ENCODE measurements at places on chromosomes 2 and 18. TPM values are rescaled to one million over a fixed set of nuclear protein-coding genes. Genes with fewer than 3 reads are reported as not detected.
A peak's percentile ranks its signal among the peaks of the same experiment; 100 is the strongest.

Gene B3GNT2
- 29.1 TPM for total RNA-seq

Gene SKOR2
- not detected for total RNA-seq

Gene ITPRIPL1
- 46.3 TPM for total RNA-seq

Gene TFCP2L1
- 0.28 TPM for total RNA-seq

DNA sequence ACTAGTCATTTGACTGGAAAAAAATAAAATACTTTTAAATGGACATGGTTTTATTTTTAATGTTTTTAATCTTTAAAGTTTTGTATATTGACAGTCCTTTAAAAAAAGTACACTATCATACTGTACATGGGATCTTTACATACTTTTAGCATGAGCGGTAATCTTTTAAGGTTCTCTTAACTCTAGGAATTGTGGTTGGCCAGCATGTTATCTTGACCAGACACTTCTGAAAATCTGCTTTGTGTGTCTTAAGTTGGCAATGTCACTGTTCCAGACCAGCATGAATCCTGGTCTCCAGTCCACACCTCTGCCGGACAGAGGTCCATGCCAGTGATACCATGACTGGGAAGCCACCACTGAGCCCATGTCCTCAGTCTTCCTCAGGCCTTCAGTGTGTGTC is 17.7 kb downstream of the ITGB1BP1 start:
- no peak for DNase-seq
- peaks cover 35% of the 10 kb centered on the region for H3K36me3 ChIP-seq
- H3K27ac ChIP-seq: no peak overlapping the region
- H3K4me1 ChIP-seq: peaks cover 5% of the 10 kb centered on the region

DNA sequence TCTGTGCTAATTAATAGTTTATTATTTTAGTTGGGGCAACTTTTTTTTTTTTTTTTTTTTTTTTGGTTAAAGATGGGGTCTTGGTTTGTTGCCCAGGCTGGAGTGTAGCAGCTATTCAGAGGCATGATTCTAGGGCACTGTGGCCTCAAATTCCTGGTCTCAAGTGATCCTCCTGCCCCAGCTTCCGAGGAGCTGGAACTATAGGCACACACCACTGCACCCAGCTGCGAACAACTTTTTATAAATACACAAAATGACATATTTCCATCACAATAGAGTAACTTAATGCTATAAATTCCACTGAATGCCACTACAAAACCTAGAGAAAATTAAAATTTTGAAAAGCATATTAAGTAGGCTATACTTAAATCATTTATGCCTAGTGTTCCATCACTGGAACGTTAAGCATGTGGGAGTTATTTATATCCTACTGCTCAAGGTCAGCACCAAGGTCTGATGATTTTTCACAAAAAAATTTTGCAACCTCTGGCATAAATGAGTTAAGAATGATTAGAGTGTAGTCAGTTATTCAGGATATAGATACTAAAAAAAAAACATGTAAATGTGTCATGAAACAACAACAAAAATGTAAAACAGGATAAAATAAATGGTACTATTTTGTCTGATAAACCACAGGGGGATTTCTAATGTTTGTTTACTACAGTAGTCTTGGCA is 46.8 kb downstream of the GFPT1 start:
- H3K36me3 ChIP-seq: peaks cover 66% of the 10 kb centered on the region
- H3K4me3 ChIP-seq: no peak overlapping the region

DNA sequence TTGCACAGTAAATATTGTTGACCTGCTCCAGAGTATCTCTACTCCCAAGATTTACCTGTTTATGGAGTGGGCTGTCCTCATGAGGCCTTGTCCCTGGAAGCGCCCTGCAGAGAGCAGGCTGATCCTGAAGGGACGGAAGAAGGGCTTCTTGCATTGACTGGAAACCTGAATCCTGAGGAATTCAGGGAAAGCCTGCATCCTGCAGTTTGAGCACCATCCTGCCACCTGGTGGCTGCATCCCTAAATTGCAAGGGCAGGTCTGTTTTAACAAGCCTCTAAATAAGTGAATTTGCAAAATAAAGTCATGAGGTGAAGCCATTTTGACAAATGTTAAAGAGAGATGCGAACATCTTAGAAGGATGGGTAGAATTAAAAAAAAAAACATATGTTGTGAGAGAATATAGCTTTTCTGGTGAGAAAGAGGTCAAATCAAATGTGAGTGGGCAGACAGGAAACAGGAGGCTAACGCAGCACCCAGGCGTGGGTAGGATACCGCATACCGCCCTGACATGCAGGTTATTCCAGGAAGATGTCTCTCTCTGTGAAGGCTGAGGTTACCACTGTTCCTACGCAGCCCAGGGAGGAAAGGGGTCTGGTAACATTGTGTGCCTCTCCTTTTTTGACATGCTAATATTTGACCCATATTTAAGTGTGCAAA is 754.9 kb downstream of the RNF144A start:
- H3K36me3 ChIP-seq: peaks cover 34% of the 10 kb centered on the region
- H3K4me1 ChIP-seq: peaks cover 39% of the 10 kb centered on the region
- H3K27ac ChIP-seq: peak overlapping the region; percentile 83

DNA sequence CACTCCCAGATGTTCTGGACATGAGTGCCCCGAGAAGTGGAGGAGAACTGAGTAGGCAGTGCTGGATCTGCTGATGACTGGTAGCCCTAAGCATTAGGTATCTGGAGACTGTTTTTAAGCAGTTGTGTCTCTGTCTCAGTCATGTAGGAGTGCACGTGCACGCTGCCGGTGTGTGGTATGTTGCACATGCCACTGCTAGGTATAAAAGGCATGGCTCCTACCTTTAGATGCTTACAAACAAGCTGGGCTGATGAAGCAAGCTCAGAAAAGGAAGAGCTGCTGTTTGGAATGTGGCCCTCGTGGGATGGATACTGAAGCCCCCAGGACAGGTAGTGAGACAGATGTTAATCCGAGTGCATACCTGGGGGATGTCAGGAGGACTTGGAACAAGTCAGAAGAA is 49.1 kb downstream of the HK2 start:
- H3K27ac ChIP-seq: no peak overlapping the region
- H3K36me3 ChIP-seq: peaks cover 61% of the 10 kb centered on the region
- H3K27me3 ChIP-seq: no peaks in the 10 kb centered on the region
- no peak overlapping the region for H3K4me3 ChIP-seq

DNA sequence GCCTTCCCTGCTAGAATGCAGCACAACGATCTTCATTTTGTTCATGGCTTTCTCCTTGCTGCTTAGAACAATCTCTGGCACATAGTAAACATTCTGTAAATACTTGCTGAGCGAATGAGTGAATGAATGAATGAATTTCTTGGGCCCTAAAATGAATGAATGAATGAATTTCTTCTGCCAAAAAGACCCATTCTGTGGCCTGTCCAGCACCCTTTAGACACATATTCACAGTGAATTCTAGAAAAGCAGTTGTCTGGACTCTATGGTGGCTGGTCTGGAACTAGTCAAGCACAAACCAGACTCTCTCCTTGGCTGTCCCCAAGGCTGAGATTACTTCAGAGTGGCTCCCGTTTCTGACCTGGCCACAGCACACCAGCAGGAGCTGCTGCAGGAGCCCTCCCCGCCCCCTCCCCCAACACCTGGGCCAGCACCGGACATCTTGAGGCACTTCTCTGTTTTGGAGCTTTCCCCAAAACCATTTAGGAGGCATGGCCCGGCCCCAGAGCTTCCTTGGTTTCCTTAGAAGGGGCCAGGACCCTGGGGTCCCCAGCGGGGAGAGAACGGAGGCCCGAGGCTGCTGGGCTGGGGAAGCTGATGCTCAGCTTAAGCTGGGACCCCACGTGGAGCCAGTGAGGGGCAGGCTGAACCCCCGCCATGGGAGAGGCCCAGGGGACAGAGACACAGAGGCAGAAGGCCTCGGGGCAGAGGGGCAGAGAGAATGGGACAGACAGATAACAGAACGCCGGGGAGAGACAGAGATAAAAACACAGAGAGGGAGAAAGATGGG is 159.0 kb downstream of the ZFP36L2 start:
- no peaks in the 10 kb centered on the region for H3K27me3 ChIP-seq
- no peaks in the 10 kb centered on the region for H3K4me1 ChIP-seq
- H3K27ac ChIP-seq: no peak overlapping the region
- H3K36me3 ChIP-seq: peaks cover 3% of the 10 kb centered on the region

DNA sequence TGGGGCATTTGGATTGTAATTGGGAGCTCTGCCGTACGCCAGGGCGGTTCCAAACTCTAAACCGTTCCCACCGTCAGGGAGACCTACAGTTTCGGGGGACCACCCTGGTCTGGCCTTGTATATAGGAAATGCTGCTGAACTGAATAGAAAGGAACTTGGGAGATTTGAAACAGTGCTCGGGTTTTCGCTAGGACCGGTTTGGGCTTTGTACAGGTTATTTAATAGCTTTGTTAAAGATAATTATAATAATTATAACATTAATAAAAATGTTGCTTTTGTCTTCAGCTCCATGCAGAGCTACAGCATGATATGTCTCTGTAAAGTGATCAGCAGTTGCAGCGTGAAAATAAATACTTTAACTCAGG is 2.4 kb downstream of the SP5 start:
- no peak overlapping the region for H3K27ac ChIP-seq
- peaks cover 61% of the 10 kb centered on the region for H3K27me3 ChIP-seq
- H3K4me3 ChIP-seq: no peak overlapping the region
- peaks cover 20% of the 10 kb centered on the region for H3K4me1 ChIP-seq

DNA sequence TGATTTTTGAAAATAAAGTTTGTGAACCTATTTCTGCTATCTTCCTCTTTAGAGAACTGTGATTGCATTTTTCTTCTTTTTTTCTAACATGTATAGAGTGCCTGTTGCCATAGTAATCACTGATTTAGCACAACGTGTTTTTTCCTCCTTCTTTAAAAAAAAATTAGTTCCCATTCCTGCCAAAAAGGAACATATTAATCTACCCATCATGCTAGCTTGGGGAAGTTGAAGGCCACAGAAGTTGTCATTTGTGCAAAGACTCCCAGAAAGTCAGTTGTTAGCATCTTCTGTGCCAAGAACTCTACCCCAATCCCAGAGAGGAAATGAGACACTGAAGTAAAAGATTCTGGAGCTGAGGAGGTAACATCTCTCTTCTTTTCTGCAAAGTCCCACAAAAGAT is 57.3 kb downstream of the SLC8A1 start:
- H3K27ac ChIP-seq: no peak overlapping the region
- no peak for DNase-seq
- no peaks in the 10 kb centered on the region for H3K36me3 ChIP-seq
- H3K27me3 ChIP-seq: no peaks in the 10 kb centered on the region
- H3K4me1 ChIP-seq: no peaks in the 10 kb centered on the region

GRCh38 chr18:56748698-56749268 is 97.6 kb downstream of the WDR7 start:
- H3K27ac ChIP-seq: no peak overlapping the region
- H3K36me3 ChIP-seq: peaks cover 3% of the 10 kb centered on the region
- DNase-seq: no peak
- H3K27me3 ChIP-seq: no peaks in the 10 kb centered on the region

DNA sequence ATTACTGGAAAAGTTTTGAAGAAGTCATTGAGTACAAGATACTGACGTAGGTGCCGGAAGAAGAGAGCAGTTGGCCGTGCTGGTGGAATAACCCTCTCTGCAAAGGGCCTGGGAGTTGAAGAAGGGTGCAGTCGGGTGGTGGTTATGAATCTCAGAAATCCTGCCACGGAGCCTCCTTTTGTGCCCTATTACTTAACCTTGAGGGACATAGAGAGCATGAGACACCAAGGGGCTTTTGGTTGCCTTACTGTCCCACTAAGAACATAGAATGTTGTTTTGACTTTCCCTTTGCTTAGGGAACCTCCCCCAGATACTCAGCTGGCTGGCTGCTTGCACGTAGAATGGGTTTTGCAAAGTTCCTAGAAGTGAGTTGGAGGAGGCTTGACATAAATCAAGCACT is 1.3 kb upstream of the CD28 start:
- peaks cover 34% of the 10 kb centered on the region for H3K4me1 ChIP-seq
- DNase-seq: peak; percentile 52
- no peaks in the 10 kb centered on the region for H3K27me3 ChIP-seq
- H3K36me3 ChIP-seq: peaks cover 37% of the 10 kb centered on the region
- peak overlapping the region; percentile 97 for H3K27ac ChIP-seq

DNA sequence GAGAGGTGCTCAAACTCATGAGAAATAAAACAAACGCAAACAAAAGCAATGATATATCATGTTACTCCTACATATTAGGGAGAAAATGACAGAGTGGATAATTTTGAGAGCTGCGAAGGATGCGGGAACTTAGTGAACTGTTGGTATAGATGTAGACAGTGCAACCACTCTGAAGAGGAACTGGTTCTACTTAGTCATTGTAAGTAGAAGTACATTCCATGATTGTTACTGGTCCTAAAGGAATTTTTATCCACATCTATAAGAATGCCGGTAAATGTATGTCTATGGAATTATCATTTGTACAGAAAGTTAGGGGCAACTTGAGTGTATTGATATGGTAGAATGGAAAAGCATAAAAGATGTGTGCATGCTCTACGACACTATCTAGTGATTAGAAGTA is 1238.4 kb downstream of the LRP1B start:
- no peak for DNase-seq
- H3K4me1 ChIP-seq: no peaks in the 10 kb centered on the region
- no peaks in the 10 kb centered on the region for H3K36me3 ChIP-seq
- no peaks in the 10 kb centered on the region for H3K27me3 ChIP-seq
- H3K27ac ChIP-seq: no peak overlapping the region
- no peak overlapping the region for H3K4me3 ChIP-seq

DNA sequence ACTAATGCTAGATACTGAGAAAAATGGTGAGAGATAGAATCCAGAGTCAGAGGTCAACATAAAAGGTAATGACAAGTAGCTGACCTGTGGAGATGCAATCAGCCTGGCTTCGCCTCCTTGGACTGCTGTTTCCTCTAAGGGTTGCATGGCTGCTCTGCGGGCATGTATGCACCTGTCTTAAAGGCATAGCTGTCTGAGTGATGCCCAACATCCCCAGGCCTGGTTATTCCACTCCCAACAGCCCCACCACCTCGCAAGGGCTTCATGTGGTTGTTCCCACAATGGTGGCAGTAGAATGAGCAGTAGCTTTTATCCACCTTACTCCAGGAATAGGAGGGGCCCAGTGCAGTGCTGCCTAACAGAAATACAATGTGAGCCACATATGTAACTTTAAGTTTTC is 69.7 kb upstream of the ALK start:
- H3K4me1 ChIP-seq: no peaks in the 10 kb centered on the region
- peaks cover 4% of the 10 kb centered on the region for H3K27me3 ChIP-seq
- H3K36me3 ChIP-seq: no peaks in the 10 kb centered on the region
- DNase-seq: no peak
- H3K4me3 ChIP-seq: no peak overlapping the region

DNA sequence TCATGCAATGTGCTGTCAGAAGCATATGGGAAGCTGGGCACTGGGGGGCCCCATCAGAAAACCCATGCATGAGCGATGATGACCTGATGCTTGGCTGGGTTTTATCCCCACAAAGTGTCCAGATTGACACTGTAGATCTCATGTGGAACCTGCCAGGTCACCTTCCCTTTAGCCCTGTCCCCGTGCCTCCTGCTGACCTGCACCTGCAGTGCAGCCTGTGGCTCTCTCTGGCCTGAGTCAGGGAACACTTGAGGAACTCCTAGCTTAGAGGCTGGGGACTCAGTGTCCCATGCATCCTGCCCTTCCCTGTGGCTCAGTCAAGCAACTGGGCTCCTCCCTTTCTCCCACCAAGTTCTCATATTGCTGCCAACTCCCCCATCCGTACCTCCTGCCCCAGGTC is 57.7 kb downstream of the PDCL3 start:
- H3K36me3 ChIP-seq: no peaks in the 10 kb centered on the region
- no peak overlapping the region for H3K4me3 ChIP-seq
- no peaks in the 10 kb centered on the region for H3K4me1 ChIP-seq

- H3K27ac ChIP-seq: no peak overlapping the region
- H3K4me1 ChIP-seq: peaks cover 30% of the 10 kb centered on the region
- H3K4me3 ChIP-seq: no peak overlapping the region
- no peak for DNase-seq
- H3K36me3 ChIP-seq: peaks cover 31% of the 10 kb centered on the region
- no peaks in the 10 kb centered on the region for H3K27me3 ChIP-seq
These were observed 10.6 kb upstream of the MOCOS start for GRCh38 chr18:36176711-36177110.

Measured in activated CD4-positive, alpha-beta memory T cell treated with anti-CD3 and anti-CD28 coated beads, Interleukin-2, amount 10 ng/mL, durations not matched to agents 7 days and 5 days (primary cell).